Cardiac muscle cell (in vitro differentiated cells and primary cell): ENCODE measurements at places on chromosomes 4 and X. TPM values are rescaled to one million over a fixed set of nuclear protein-coding genes. Genes with fewer than 3 reads are reported as not detected.

Gene VCX3B
- 1.3 TPM in 1 of 2 replicates, not detected in the other for total RNA-seq

- no peak for DNase-seq
These were observed 1869.7 kb downstream of the PCDH7 start for GRCh38 chr4:32589853-32590252.

DNA sequence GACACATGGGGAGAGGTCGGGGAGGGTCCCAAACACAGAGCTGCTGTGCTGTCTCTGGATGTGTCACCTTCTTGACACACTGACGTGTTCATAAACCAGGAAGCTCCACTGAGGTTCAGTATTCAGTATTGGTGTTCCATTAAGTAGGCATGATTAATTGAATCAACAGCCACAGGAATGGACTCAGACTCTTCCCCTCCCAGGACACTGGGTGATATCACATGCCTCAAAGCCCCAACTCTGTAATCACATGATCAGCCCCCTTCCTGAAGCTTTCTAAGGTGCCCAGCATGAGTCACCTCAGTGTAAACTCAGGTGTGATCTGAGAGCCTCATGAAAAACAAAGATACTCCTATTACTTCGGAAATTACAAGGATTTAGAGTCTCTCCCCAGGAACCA, 21.1 kb upstream of the HNRNPD start:
- DNase-seq = no peak

DNA sequence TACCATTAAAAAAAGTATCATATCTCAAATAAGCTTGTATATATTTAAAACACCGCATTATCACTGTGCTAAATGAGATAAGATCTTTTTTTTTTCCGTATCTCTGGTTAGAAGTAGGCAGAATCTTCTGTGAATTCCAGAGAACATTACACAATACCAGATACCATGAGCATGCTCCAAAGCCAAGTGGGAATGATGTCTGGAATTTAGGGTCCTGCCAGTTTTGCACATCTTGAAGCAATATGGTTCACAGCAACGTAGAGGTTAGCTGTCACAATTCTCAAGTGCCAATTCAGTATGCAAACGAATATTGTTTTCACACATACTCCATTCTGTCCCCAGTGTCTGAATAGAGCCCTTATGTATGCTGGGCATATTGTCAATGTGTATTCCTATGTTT, 127.5 kb upstream of the NEIL3 start:
- no peak for DNase-seq

DNA sequence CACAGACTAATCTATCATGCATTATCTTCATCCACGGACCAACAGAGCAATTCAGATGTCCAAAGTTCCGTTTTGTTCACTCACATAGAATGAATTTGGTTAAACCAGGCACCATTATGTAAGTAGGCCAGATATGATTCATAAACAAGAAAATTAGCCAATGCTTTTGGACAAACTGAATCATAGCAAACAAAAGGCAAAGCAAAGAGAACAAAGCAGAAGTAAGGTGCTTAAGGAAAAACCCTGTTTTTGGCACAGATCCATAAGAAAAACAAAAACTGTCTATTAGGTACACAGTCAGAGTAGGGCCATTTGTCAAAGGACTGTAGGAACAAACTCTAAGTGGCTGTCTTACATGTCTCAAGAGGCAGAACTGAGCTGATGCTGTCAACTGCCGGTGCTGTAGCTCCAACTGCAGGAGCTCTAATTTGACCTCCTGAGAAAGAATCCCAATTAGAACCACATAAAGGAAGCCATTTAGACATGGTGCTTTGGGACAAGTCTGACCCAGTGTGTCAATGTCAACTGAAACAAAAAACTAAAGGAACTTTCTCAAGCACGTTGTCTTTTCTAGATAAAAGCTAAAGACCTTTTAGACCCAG, 146.7 kb downstream of the COL25A1 start:
- peak; percentile 72 for DNase-seq

Gene SHISA3
- total RNA-seq = 13.1 and 13.3 TPM in 2 replicates

Gene HTN1
- total RNA-seq = not detected in 2 replicates

- DNase-seq = no peak
These were observed 317.2 kb downstream of the TENM3 start for GRCh38 chr4:182560358-182560757.

DNA sequence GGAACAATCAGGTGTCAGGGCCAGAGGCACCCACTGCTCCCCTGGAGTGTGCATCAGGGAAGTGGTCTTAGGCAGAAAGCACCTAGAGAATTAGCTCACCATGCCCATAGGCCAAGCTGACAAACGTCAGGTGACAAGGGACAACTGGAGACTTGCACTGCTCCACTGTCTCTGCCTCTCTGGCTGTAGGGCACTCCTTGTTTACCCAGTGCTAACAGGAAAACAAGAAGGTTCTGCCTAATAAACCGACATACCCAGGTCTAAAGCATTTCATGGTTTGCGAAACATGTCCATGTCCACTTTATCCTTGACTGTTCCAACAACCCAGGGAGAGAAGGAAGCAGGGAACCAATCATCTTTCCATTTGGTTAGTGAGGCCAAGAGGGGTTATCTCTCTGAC, 92.5 kb upstream of the MAMLD1 start:
- no peak for DNase-seq

DNA sequence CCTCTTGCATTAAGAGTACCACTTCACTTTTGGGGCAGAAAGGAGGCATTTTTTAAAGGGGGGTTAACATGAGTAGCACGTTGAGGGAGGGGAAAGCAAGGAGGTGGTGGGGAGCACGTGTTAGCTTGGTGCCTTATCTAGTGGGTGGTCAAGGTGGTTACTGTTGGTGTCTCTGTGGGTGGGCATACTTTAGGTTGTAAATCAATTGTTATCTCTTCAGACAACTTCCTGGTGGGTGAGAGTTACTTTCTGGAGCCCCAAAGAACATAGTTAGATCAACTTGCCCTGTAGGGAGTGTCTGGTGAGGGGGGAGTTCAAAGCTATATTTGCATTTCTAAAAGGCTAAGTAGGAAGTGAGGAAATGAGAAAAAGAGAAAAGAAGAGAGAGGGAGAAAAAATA, 297.7 kb upstream of the CLNK start:
- DNase-seq = no peak

Gene GEMIN8
- total RNA-seq = 20.5 and 41.6 TPM in 2 replicates

DNA sequence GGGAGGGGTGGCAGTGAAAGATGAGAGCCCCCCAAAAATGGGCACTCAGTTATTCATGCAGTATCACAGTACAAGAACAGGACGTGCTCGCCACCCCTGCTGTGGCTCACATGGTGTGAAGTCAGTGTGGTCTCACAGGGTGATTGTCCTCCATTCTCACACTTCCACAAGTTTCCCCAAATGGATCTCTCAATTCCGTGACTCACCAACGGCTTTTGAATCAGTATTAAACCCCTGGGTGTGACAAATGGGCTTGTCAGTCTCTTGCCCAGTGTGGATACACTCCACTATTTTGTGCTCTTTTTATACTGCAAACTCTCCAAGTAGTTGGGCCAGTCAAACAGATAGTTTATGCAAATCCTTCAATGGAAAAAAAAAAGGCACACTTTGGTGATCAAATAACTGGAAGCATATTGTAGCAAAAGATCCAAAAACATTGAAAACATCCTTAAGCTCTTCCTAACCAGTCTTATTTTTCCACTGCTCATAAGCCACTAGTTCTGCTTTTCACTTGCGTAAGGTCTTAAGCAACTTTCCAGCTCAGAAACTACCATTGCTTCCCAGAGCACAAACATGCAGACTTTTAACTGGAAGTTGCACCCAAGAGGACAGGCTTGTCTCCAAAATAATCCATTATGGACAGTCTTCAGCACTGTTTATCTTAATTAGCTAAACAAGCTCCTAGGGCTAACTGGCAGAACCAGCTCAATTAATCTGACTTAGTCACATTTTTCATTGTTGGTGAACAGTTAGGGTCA, 365.7 kb downstream of the PPP3CA start:
- peak; percentile 61 for DNase-seq

DNA sequence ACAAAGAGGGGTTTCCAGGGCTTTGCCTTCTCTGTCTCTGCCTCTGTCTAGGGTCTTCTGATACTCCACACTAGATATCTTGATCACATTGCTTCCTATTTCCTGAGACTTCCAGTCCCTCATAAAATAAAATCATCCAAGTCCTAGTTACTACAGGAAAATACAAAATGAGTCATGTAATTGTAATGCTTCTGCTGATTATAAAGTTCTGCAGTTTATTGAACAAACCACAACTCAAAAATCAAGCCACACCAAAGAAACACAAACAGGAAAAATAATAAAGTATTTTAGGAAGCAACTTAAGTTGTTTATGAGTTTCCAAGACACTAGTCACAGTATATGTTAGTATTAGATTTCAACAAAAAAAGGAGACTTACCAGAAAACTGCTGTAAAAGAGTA, 695.1 kb upstream of the GALNTL6 start:
- DNase-seq = no peak

DNA sequence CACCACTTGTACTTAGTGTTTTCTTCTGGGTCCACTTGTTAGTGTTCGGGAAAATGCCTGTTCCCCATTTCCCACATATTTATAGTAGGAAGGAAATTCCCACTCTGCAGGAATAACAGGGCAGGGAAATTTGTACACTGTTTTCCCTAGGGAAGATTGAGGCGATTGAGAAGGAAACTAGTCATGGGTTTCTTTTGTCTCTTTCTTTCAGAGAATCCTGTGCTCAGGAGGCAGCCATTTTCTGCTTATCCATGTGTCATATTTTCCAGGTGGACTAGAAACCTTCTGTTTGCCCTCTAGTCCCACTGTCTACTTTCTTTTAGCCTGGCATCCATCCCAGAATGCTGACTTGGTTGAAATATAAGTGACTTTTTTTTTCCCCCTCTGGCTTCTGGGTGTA, 299.1 kb upstream of the ANKRD50 start:
- no peak for DNase-seq

Gene NEUROG2
- 0.24 TPM in 1 of 2 replicates, not detected in the other for total RNA-seq

Gene COX7B2
- total RNA-seq = not detected in 2 replicates

DNA sequence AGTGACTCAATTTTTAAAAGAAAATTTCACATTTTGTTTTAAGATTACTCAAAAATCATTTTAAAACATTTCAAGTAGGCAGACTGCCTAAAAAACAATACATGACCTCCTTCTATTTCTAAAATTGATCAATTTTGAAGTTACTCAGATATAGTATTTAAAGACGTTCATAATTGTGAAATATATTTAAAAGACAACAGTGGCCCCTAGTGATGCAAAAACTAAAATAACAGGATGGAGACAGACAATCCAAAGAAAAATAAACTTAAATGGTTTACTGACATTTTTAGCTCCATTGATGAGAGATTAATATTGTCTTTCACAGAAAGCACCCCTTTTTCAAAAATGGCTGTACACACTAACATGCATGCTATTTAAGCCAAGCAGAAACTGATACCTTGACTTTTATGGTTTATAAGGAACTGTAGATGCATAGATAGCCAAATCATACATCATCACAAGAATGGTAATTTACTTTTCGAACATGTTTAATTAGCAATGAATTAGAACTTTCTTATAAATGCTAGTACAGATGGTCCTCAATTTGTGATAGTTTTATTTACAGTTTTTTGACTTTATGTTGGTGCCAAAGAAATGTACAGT, 69.8 kb upstream of the FAT4 start:
- peak; percentile 12 for DNase-seq

- DNase-seq = no peak
These were observed 263.6 kb upstream of the CTSO start for GRCh38 chr4:156217236-156217635.

DNA sequence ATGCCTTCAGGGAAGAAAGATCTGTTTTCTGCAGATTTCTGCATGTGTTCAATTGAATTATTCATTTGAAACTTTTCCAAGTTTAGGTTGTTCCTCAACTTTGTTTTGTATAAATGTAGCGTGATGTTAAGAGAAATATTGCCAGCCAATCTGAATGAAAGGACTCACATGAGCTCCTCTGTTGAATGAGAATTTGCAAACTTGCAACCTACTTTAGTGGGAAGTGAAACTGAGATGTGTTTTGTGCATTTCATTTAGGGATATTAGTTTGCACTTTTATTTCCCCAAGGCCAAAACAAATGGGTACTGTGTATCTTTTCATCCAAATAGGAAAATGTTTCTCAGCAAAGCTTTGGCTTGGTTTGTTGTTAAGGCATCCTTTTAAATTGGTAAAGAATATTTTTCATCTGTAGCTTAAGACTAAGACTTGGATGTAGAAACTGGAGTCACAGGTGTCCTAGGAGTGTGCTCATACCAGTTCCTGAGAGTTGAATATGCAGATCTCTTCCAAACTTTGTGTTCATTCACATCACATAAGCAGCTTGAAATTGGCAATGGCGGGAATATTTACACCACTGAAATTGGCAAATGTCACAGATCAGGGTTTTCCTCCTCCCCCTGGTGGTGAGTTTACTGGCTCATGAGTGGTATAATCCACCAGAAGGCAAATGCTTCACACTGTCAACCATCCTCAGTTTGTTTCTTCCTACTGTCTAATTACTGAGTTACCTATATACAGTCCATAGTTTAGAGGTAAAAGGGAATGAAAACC, 193.6 kb upstream of the BANK1 start:
- no peak for DNase-seq

DNA sequence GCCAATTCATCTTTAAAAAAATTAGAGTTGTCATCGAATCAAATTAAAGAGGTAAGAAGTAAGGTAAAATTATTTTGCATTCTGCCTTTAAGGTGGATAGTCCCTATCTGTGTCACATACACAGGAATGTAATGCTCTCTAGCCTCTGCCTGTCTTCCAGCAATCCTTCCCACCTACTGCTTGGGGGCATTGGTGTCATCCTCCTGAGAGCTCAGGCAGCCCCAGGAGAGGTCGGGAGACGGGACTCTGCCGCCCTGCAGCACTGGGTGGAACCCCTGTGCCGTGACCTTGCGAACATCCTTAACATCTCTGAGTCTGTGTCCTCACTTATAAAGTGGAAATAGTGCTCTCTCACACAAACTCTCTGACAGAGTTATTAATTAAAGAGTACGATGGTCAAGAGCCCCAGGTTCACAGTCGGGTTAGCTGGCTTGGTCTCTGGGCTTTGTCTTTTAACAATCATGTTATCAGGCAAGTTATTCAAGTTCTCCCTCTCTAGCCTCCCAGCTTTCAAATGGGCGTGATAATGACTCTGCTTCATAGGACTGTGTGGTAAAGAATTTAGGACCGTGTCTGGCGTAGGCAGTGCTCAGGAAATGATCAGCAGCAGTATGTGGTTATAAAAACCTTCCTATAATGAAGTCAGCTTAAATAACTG, 10.2 kb downstream of the TLR3 start:
- peak; percentile 3 for DNase-seq

- DNase-seq = no peak
These were observed 14.1 kb downstream of the MFAP3L start for GRCh38 chr4:170011921-170012628.

Gene ATOH1
- total RNA-seq = 0.14 TPM in 1 of 2 replicates, not detected in the other

Gene PAK3
- 2.1 and 3.3 TPM in 2 replicates for total RNA-seq

DNA sequence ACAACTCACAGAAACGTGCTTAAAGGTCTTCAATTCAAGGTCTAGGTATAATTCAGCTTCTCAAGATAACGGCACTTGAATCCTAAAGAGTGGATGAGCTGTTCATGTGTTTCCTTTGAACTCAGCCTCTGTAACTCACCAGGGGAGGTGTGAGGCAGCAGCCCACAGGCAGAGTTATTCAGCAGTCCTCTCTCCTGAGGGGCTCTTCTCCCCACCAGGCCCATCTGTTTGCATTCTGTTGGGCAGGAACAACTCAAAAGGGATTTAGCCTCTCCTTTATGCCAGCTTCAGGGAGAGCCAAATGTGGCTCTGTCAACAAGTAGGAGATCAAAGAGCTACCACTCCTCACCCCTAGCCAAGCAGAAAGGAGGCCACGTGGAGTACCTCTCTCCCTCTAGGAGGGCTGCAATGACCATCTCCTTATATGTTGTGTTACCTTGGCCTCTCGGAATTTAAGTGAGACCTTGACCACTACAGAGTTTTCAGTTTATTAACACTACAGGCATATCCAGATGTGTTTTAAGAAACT, 151.2 kb downstream of the SPATA18 start:
- no peak for DNase-seq
